DMS 273 treated with DMSO at 0.1 percent for 48 hours (cell line): ENCODE measurements at places on chromosomes 1 and 21.

DNA sequence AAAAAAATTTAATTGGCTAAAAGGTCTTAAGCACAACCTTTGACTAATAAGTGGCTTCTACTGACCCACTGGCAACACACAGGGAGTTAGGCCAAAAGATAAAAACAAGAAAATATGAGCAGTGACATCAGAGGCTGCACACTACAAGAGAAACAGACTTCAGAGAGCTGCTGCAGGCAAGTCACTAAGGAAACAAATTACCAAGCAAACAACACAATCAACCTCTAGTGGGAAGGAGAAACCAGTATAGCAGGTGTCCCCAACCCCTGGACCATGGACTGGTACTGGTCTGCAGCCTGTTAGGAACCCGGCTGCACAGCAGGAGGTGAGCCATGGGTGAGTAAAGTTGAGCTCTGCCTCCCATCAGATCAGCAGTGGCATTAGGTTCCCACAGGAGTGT lies 20.8 kb upstream of the ENSA start:
- DNase-seq = no peak

DNA sequence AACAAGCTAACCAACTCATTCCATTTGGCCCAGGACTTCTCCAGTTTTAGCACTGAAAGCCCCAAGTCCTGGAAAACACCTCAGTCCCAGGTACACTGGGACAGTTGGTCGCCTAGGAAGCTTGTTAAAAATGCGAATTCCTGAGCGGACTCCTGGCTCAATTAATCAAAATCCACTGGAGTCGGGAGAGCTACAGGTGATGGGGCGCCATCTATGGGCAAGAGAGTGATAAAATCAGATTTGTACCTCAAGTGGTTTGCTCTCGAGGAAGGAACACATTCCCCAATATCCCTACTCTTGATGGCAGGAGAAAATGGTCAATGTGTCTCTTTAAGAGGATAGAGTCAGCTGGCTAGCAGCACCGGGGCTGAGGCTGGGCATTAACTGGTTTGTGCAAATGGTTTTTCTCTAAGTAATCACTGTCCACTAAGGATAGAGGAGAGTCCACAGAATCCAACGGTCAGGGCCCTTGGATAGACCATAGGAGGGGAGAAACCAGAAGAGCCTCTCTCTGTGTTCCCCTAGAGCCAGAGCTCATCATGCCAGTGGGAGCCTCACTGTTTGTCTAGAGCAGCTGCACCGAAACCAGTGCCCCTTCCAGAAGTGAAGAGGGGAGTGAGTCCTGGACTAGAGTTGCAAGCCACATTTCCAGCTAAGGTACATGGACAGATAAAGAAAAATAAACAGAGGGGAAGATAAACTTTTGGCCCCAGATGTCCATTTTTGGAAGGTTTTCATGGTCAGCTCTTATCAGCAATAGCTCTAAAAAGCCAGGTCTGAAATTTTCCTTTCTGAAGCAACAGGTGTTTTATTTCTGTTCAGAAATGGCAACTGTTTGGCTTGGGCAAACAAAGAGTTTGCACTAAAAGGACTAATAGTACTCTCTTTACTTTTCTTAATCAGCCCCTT lies 148.5 kb downstream of the TENT5C start:
- DNase-seq = peak; percentile 11

DNA sequence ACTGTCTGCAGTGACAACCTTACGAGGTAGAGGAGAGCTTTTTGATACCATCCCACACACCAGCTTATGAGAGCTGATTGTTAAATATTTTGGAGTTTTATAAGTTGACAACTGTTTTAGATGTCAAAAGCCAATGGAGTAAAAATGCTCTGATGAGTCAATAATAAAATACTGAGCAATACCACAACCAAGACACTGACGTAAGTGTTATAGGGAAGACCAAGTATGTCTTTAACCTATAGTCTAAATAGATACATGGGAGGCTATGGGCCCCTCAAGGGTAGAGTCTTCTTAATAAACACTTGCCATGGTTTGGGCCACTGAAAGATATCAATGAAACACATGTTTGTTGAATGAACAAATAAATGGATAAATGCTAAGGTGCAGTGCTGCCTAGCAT lies 49.2 kb downstream of the DUSP10 start:
- DNase-seq = no peak

GRCh38 chr1:163761898-163762297 lies 440.1 kb downstream of the NUF2 start:
- DNase-seq = no peak

- DNase-seq = no peak
Observed at GRCh38 chr1:116122955-116123757, 12.0 kb downstream of the MAB21L3 start.
